Activated T-cell treated with anti-CD3 and anti-CD28 coated beads, Interleukin-2, amount 50 U/mL, for 72 hours (primary cell): ENCODE measurements at places on chromosomes 7 and 10. TPM values are rescaled to one million over a fixed set of nuclear protein-coding genes. Genes with fewer than 3 reads are reported as not detected.

The IGFBP1 gene
- not detected for total RNA-seq

The IL2RA gene
- total RNA-seq, result 1,110 TPM

The PPRC1 gene
- total RNA-seq, result 51.4 TPM

The FAM237B gene
- not detected for total RNA-seq

The HABP2 gene
- total RNA-seq, result not detected
